ENCODE measurements at places on chromosomes 7 and 10.
A peak's percentile ranks its signal among the peaks of the same experiment; 100 is the strongest.

- DNase-seq = no peak
Measured at GRCh38 chr10:122476333-122476695, 15.0 kb downstream of the HTRA1 start.

DNA sequence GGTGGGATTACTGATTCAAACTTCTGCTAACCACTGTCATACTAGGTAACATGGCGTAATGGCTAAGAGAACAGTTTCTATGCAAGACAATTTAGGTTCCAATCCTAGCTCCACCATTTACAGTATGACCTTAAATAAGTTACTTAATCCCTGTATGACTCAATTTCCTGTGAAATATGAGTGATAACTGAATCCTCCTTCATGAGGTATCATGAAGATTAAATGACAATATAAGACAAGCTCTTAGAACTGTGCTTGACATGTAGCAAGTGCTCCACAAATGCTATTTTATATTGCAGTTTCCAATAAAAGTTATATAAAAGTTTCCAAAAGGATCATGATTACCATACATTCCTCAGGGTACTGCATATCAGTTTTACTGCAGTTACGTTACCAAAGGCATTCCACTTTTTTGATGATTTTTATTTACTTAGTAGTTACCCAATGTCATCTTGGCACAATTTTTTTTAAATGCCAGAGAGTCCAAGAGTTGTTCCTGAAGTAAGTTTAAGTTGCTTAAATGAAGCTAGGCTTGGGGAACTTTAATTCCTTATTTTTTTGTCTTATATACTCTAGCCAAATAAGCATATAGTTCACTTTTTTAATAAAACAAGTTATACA, 7.1 kb downstream of the DOCK4 start:
- no peak for DNase-seq

DNA sequence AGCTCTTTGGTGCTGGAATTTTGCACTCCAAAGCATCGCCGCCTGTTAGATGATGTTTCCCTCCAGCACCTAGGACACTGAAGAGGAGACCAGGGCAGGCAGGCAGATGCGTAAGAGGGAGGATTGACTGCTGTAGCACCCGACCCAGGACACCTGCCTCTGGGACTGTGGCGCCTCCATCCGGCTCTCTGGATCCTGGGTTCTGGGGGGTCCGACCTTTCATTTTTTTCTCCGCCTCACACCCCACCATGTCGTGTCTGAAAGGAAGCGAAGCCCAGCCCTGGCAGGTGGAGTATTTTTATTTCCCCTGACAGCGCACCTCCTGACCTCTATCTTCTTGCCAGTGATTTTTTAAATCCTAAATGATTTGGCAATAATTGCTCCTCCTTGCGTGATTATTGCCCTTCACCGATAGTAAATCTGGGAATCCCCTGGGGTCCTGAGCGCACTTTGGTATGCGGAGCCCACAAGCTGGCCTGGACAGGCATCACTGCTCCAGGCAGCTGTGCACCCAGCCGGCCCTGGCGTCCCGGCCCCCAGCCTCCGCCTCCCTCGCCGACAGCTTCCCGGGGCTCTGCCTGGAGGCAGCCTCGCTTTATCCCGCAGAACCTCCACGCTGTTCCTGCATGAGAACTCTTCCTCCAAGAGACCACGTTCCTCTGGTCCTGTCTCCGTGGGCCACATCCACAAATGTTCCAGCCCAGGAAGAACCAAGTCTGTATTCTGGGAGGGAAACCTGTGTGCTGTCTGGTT, 48.4 kb downstream of the LHPP start:
- DNase-seq = no peak

DNA sequence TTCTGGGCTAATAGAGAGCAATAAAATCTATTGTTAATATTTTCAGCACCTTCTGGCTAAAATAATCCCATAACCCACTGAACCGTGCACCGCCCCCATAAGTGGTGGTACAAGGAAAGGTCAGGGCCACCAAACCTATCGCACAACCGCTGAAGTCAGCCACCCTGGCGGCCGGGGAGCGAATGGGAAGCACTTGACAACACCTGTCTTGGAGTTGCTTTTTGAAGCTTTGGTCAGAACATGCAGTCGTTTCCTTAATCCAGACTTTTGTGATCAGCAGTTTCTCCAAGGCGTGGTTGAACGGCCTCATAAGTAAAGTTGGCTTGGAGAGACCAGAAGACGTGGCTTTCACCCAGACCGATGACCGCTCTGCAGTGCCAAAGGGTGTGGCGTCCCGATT, 97.4 kb downstream of the DNAJB6 start:
- DNase-seq = no peak

DNA sequence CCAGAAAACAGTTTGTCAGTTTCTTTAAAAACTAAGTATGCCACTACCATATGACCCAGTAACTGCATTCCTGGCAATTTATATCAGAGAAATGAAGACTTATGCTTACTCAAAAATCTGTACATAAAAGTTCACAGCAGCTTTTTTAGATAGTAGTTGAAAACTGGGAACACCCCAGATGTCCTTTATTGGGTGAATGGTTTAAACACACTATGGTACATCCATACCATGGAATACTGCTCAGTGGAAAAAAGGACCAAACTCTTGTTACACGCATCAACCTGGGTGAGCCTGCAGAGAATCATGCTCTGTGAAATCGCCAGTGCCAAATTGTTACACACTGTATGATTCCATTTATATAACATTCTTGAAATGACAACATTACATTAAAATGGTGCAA, 127.6 kb upstream of the RET start:
- no peak for DNase-seq

GRCh38 chr7:92768501-92769393, 67.6 kb downstream of the CDK6 start:
- no peak for DNase-seq

GRCh38 chr10:10829576-10829975, 188.1 kb upstream of the CELF2 start:
- DNase-seq = no peak

GRCh38 chr7:157650801-157651200, 314.0 kb downstream of the DNAJB6 start:
- no peak for DNase-seq

DNA sequence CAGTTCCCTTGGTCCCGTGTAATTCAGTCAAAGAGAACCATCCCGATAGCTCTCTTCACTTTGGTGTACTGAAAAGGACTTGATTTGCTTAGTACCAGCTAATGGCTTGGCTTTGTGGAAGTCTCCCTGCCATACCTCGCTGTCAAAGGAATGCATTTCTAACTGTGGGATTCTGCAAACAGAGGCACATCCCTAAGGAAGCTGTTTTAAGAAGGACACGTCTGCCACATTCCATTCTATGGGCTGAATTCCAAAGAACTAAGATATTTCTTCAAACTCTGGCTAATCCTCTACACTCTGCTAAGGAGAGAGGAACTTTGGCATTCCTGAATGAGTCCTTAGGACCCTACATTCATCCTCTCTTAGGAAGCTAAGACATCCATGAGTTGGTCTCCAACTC, 327.9 kb downstream of the SFMBT2 start:
- no peak for DNase-seq

GRCh38 chr7:92557249-92557648, 28.7 kb downstream of the RBM48 start:
- DNase-seq = no peak

- no peak for DNase-seq
Measured at GRCh38 chr7:104275900-104276299, 52.5 kb upstream of the LHFPL3 start.

DNA sequence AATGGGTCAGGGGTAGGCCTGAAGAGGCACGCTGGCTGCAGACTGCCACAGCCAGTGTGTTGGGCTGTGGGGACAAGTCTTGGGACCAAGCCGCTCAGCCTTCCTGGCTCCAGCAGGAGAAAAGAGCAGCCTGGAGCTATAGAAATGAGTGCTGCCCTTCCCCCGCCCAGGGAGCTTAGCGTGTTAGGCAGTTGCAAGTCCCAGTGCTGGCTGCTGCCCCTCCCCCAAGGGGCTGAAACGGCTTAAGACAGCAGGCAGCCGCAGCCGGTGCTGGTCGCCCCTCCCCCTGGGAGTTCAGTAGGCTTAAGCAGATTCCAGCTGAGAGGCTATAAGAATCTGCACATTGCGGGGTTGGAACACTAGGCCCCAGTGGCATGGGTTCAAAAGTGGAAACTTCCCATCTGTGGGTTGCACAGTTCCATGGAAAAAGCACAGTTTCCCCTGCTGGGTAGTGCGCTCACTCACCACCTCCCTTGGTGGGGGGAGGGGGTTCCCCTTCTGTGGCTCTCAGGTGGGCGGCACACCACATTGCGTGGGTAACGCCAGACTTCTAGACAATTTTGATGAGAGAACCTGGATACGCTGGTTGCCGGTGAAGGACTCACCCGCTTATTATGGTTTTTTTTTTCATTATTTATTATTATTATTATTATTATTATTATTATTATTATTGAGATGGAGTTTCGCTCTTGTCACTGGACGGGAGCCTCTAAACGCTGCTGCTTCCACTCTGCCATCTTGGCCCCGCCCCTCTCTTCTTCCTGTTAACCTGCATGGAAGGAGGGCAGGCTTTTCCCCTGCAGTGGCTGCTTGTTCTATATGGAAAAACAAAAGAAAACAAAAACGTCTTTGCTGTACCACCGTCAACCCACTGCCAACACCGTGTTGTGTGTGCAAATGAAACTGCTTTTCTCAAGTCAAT, 151.1 kb downstream of the CXCL12 start:
- DNase-seq = peak; percentile 79

DNA sequence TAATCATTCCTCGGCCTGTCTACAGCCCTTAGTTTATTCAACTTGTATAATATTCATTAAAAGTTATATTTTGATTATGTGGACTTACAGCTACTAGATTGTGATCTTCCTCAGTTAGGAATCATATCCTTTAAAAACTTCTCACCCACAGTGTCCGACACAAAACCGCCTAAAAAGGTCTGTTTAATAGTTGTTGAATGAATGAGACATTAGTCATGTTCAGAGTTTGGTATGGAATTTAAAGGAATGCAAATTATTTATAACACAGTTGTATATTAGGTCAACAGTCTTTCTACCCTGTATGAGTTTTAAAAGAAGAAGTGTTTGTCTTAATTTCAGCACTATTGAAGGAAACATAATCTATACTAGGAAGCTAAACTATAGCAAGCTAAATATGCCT, 390.0 kb downstream of the ARL4A start:
- DNase-seq = no peak

DNA sequence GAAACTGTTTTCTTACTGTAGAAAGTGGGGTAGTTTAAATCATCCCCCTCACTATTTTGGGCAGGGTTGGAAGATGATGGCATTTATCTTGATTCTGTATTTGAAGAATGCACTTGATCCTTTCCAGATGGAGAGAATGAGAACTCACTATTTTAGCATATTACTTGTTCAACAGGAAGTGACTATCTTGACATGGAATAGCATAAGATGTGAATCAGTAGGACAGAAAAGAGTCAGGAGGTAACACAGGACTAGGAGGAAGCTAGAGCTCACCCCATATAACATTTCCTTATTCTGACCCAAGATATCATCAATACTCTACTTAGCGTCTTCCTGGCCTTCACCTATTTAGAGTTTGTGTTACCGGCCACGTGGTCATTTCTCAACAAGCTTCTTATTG, 400.2 kb downstream of the PHTF2 start:
- no peak for DNase-seq

- no peak for DNase-seq
Measured at GRCh38 chr10:21943633-21944265, 59.8 kb downstream of the DNAJC1 start.

- no peak for DNase-seq
Measured at GRCh38 chr7:31052487-31052840, 356 bp downstream of the ADCYAP1R1 start.

GRCh38 chr10:116708391-116708821, 34.0 kb downstream of the HSPA12A start:
- no peak for DNase-seq

Data from neuronal stem cell (in vitro differentiated cells).